ENCODE measurements at places on chromosomes 6 and 20.

GRCh38 chr6:148261470-148261869 is 81.2 kb upstream of the SASH1 start:
- DNase-seq, result no peak

- DNase-seq, result no peak
Measured at GRCh38 chr6:147099974-147100373, 104.2 kb upstream of the STXBP5 start.

GRCh38 chr6:39140556-39141167 is 25.7 kb upstream of the SAYSD1 start:
- no peak for DNase-seq

DNA sequence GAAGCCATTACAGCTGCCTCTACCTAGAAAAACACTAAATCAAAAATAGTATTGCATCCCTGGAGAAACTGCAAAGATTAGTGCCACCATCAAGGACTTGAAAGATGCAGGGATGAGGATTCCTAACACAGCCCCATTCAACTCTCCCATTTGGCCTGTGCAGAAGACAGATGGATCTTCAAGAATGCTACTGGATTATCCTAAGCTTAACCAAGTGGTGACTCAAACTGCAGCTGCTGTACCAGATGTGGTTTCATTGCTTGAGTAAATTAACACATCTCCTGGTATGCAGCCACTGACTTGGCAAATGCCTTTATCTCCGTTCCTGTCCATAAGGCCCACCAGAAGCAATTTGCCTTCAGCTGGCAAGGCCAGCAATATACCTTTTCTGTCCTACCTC is 117.4 kb downstream of the TBC1D32 start:
- DNase-seq, result no peak

DNA sequence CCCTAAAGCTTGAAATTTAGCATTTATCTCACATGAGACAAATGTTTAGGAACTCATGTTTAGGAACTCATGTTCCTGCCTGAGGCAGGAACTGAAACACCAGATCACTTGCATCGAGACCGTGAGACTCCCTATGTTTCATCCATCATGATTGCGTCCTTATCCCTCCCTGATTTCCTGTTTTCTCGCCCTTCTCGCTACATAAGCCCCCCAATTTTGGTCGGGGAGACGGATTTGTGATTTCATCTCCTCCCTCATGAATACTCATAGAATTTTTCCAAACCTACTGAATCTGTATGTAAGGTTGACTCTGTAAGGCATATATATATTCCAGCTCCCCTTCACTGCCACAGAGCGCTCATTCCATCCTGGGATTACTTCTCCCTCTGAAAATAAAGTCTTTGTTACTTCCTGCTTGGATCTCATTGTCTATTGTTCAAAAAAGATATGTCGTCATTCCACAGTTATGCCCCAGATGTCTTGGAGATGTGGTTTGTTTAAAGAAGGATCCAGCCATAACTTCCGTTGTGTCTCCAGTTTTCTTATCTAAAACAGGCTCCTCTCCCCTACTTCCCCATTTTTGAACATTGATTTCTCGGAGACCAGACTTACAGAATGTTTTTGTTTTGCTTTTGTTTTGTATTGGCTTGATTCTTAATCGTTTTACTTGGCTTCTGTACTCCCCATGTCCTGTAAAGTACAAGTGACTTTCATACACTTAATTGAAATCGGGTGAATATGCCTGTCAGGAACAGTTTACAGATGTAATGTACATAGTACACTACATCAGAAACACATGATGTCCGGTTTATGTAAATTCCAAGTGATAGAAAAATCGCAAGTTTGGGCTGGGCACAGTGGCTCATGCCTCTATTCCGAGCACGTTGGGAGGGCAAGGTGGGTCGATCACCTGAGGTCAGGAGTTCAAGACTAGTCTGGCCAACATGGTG is 118.7 kb downstream of the HFE start:
- peak; percentile 56 for DNase-seq

DNA sequence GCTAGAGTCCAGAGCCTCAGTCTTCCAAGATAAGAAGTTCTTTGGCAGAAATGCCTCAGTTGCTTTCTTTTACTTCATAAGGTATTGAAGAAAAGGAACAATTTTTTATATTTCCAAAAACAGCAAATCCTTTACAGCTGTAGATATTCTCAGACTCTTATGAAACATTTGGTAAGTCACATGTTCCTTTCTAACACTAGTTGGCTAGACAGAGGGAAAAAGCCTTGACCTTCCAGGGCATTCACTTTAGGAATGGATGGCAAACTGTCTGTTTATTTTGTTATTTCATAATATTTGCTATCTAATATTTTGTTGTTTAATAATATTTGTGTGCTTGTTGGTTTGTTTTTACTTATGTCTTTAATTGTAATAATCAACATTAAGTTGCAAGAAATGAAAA is 140.8 kb downstream of the PTPRK start:
- DNase-seq, result no peak

Data from AML-193 (cell line).